Activated naive CD8-positive, alpha-beta T cell treated with anti-CD3 and anti-CD28 coated beads for 36 hours (primary cell): ENCODE measurements at places on chromosomes 2 and 18. TPM values are rescaled to one million over a fixed set of nuclear protein-coding genes. Genes with fewer than 3 reads are reported as not detected.

Gene CAPN10
- 32.3 TPM for total RNA-seq

Gene STON1
- total RNA-seq: 0.80 TPM

Gene RBKS
- total RNA-seq: 5.1 TPM

Gene HOXD4
- total RNA-seq: not detected

Gene CRYGC
- not detected for total RNA-seq

Gene KYNU
- 0.20 TPM for total RNA-seq

Gene PPP3R1
- total RNA-seq: 80.8 TPM

Gene SULT1C4
- not detected for total RNA-seq

Gene PROC
- not detected for total RNA-seq

Gene TSPYL6
- not detected for total RNA-seq

Gene EFEMP1
- not detected for total RNA-seq

Gene C2orf78
- not detected for total RNA-seq

Gene PPP4R3B
- total RNA-seq: 82.6 TPM

- no peak overlapping the region for H3K4me3 ChIP-seq
- no peak for DNase-seq
- peaks cover 23% of the 10 kb centered on the region for H3K27me3 ChIP-seq
Measured at GRCh38 chr2:227188292-227188691, 23.9 kb downstream of the COL4A3 start.

DNA sequence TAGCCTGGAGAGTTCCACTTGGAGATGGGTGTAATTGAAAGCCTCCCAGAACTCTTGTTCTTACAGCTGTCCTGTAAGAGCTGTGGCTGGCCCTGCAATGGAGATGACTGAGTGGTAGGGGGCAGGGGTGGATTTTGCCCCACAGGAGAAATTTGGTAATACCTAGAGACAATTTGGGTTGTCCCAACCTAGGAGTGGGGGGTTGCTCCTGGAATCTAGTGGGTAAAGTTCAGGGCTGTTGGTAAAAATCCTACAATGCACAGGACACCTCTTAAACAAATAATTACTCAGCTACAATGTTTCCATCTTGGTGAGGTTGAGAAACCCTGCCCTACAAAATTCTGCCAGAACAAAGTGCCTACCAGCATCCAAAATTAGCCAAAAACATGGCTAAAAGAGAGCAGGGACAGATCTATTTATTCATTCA is 181.1 kb upstream of the SH3BP4 start:
- no peak for DNase-seq
- H3K27ac ChIP-seq: no peak overlapping the region
- H3K4me1 ChIP-seq: no peaks in the 10 kb centered on the region
- H3K4me3 ChIP-seq: no peak overlapping the region
- peaks cover 10% of the 10 kb centered on the region for H3K27me3 ChIP-seq

- no peak for DNase-seq
- no peaks in the 10 kb centered on the region for H3K27me3 ChIP-seq
- no peak overlapping the region for H3K4me3 ChIP-seq
- no peaks in the 10 kb centered on the region for H3K36me3 ChIP-seq
- H3K4me1 ChIP-seq: no peaks in the 10 kb centered on the region
Measured at GRCh38 chr2:232645061-232645460, 11.7 kb downstream of the EFHD1 start.

GRCh38 chr2:111900859-111901258 is 2.5 kb downstream of the MERTK start:
- H3K4me1 ChIP-seq: peaks cover 14% of the 10 kb centered on the region
- peaks cover 47% of the 10 kb centered on the region for H3K27me3 ChIP-seq
- DNase-seq: no peak
- no peak overlapping the region for H3K4me3 ChIP-seq
- no peaks in the 10 kb centered on the region for H3K36me3 ChIP-seq

- DNase-seq: no peak
- H3K36me3 ChIP-seq: peaks cover 30% of the 10 kb centered on the region
- peaks cover 34% of the 10 kb centered on the region for H3K4me1 ChIP-seq
- no peaks in the 10 kb centered on the region for H3K27me3 ChIP-seq
- no peak overlapping the region for H3K4me3 ChIP-seq
- no peak overlapping the region for H3K27ac ChIP-seq
Measured at GRCh38 chr18:74633652-74634352, 36.1 kb downstream of the ZNF407 start.

- no peak overlapping the region for H3K4me3 ChIP-seq
- H3K36me3 ChIP-seq: no peaks in the 10 kb centered on the region
- no peak for DNase-seq
- H3K4me1 ChIP-seq: no peaks in the 10 kb centered on the region
- H3K27ac ChIP-seq: no peak overlapping the region
- no peaks in the 10 kb centered on the region for H3K27me3 ChIP-seq
Measured at GRCh38 chr18:28801876-28802275, 624.9 kb upstream of the CDH2 start.

DNA sequence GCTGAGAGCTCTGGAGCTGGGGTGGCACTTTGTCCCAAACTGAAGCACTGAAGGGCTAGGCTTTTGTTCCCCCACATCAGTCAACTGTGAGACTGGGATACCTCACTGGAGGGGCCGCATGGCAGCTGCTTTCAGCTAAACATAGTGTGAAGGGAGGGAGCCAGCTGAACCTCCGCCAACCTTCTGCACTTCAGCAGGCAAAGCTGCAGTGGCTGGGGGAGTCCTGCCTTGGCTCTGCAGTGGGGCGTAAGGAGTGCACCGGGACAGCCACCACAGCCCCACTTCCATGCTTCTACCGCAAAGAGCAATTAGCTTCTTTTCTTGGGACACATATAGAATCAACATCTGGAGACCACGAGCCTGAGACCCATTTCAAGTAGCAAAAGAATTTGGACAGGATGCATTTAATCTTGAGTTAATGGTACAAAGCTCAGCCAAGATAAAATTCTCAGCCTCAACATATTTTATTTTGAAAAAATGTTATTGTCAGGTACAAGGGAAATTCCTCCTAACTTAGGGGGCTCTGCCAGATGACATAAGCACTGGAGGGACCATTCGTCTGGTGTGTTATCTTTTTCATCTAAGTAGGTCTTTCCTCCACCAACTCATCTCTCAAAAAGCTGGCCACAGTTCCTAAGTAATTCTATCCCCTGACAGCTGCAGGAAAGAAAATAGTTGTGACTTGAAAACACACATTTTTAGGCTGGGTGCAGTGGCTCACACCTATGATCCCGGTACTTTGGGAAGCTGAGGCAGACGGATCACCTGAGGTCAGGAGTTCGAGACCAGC is 25.6 kb upstream of the MYCN start:
- H3K4me1 ChIP-seq: no peaks in the 10 kb centered on the region
- H3K36me3 ChIP-seq: no peaks in the 10 kb centered on the region
- H3K27me3 ChIP-seq: peaks cover 8% of the 10 kb centered on the region
- no peak overlapping the region for H3K27ac ChIP-seq

DNA sequence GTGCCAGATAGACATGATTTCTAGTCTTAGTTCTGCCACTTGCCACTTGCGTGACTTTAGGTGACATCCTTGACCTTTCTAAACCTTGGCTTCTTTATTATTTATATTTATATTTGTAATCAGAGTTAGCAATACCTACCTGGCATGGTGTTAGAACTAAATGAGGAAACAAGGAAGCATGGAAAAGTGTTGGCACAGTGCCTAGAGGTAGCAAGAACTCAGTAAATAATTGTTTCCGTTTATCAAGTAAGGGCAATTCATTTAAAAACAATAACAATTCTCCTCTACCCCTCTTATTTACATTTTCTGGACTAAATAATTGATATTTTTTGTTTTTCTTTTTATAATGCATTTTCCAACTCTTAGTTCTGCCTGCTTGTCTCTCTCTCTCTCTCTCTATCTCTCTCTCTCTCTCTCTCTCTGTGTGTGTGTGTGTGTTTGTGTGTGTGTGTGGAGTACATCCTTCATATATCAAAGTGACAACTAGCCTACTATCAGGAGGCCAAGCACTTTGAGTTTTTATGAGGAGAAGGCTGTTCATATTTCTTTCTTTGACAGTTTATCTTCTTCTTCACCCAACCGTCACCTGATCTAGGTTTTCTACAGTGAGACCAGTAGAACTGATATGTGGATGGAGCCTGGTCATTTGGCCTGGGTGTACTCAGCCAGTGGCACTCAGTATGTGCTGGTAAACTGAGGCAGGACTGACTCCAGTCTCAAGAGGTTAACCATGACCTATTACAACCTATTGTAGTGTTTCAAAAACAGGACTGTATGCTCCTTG is 134.5 kb downstream of the LRRTM1 start:
- H3K27me3 ChIP-seq: no peaks in the 10 kb centered on the region
- no peaks in the 10 kb centered on the region for H3K36me3 ChIP-seq
- no peak overlapping the region for H3K27ac ChIP-seq
- no peak for DNase-seq

GRCh38 chr2:60414495-60415138 is 138.8 kb downstream of the BCL11A start:
- no peak overlapping the region for H3K27ac ChIP-seq
- H3K4me1 ChIP-seq: no peaks in the 10 kb centered on the region
- no peak overlapping the region for H3K4me3 ChIP-seq
- H3K27me3 ChIP-seq: peaks cover 3% of the 10 kb centered on the region
- H3K36me3 ChIP-seq: no peaks in the 10 kb centered on the region
- no peak for DNase-seq

DNA sequence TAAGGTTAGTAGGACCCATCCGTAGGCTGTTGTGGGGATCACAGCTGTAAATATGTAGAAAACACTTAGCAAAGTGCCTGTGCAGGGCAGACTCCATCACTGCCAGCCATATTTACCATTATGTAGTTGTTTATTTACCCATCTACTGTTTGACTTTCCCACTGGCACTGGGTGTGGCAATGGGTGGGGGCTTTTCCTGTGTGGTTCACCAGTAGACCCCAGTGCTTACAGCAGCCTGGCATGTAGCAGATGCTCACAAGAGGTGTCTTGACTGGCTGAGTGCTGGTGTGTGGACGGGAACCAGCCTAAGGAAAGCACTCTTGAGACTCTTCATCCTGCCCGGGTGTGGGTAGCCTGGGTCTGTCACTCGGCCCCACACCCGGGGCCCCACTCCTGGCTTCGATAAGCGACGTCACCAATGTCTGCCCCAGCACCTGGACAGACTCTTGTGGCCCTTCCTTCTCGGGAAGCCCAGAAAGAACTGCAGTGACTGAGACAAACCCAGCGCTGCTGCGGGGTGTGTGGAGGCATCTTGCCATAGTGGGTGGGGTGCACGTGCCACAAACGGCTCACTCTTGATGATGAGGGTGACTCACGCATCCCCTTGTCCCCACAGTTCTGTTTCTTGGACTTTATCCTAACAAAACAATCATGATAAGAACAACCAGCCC is 78.3 kb downstream of the HDAC4 start:
- H3K27ac ChIP-seq: peak overlapping the region; percentile 93
- DNase-seq: peak; percentile 28
- peak overlapping the region; percentile 0 for H3K4me3 ChIP-seq
- H3K4me1 ChIP-seq: peaks cover 70% of the 10 kb centered on the region
- no peaks in the 10 kb centered on the region for H3K27me3 ChIP-seq
- peaks cover 21% of the 10 kb centered on the region for H3K36me3 ChIP-seq

GRCh38 chr2:232887171-232887850 is 17.2 kb downstream of the SNORC start:
- H3K36me3 ChIP-seq: no peaks in the 10 kb centered on the region
- no peaks in the 10 kb centered on the region for H3K4me1 ChIP-seq
- H3K4me3 ChIP-seq: no peak overlapping the region
- no peak for DNase-seq

DNA sequence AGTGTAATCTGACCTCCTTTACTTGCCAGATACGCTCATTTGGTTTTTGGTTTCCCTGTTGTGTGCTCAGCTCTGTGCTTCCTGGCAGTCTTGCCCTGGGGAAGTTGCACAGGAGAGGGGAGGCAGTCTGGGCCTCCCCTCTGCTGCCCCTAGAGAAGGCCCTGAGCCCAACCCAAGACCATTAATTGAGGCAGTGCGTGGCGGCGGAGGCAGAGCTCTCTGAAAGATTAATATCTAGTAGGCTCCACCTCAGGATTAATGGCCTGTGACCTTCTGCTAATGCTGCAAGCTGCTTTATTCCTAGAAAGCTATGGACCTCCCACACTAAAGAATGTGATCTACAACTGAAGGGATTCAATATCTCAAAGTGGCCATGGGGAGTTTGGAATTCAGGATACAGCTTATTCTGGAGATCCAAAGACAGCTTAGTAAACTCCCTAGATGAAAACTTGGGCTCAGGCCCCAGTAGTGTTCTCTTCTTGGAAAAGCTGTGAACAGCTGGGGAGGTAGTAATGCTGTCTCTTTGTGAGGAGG is 41.4 kb upstream of the MAPRE2 start:
- no peak overlapping the region for H3K27ac ChIP-seq
- H3K4me3 ChIP-seq: no peak overlapping the region
- no peaks in the 10 kb centered on the region for H3K36me3 ChIP-seq

DNA sequence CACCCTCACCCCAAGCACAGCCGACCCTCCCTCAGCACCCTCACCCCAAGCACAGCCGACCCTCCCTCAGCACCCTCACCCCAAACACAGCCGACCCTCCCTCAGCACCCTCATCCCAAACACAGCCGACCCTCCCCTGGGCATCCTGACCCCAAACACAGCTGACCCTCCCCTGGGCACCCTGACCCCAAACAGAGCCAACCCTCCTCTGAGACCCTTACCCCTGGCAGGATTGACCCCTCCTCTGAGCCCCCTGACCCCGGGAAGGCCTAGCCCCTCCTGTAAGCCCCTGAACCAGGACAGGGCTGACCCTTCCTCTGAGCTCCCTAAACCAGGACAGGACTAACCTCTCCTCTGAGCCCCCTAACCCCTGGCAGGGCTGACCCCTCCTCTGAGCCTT is 84.4 kb upstream of the RAB6C start:
- no peaks in the 10 kb centered on the region for H3K36me3 ChIP-seq
- H3K27ac ChIP-seq: no peak overlapping the region
- no peaks in the 10 kb centered on the region for H3K4me1 ChIP-seq
- H3K27me3 ChIP-seq: no peaks in the 10 kb centered on the region

DNA sequence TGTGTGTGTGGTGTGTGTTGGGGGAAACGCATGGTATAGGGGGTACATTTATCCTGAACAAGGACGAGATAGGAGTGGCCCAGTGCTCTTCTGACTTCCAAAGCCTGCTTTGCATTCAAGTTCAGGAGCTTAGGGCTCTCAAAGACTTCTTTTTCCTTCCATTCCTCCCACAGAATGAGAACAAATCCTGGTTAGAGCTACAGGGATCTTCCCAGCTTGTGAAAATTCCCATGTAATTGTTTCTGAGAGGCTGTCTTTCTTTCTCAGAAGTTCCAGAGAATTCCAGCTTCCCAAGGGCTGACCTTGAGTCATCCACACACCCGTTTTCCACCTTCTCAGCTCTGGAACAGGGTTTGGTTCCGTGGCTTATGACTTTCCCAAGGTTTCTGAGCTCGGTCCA is 38.9 kb downstream of the FASTKD2 start:
- DNase-seq: no peak
- no peaks in the 10 kb centered on the region for H3K27me3 ChIP-seq
- no peak overlapping the region for H3K4me3 ChIP-seq

- H3K4me1 ChIP-seq: no peaks in the 10 kb centered on the region
- DNase-seq: no peak
Measured at GRCh38 chr2:124088616-124089015, 63.5 kb downstream of the CNTNAP5 start.

DNA sequence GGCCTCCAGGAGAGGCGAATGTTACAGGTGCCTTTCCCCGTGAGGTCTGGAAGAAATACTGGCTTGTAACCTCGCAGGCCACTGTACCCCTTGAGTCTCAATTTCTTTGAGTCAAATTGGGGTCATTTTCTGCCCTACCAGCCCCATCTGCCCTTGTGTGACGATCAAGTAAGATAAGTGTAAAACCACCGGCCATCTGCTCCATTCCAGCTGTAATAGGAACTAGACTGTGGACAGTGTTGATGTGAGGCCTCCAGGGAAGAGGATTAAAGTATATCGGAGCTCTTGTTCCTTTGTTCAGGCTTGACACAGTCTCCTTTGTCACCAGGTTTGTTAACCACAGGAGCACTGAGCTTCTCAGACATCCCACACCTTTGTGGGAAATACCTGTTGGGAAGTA is 65.6 kb downstream of the MRPS9 start:
- H3K27ac ChIP-seq: no peak overlapping the region
- DNase-seq: no peak
- no peaks in the 10 kb centered on the region for H3K4me1 ChIP-seq
- no peak overlapping the region for H3K4me3 ChIP-seq
- H3K36me3 ChIP-seq: peaks cover 23% of the 10 kb centered on the region
